ENCODE measurements at places on chromosomes 6 and 20.

DNA sequence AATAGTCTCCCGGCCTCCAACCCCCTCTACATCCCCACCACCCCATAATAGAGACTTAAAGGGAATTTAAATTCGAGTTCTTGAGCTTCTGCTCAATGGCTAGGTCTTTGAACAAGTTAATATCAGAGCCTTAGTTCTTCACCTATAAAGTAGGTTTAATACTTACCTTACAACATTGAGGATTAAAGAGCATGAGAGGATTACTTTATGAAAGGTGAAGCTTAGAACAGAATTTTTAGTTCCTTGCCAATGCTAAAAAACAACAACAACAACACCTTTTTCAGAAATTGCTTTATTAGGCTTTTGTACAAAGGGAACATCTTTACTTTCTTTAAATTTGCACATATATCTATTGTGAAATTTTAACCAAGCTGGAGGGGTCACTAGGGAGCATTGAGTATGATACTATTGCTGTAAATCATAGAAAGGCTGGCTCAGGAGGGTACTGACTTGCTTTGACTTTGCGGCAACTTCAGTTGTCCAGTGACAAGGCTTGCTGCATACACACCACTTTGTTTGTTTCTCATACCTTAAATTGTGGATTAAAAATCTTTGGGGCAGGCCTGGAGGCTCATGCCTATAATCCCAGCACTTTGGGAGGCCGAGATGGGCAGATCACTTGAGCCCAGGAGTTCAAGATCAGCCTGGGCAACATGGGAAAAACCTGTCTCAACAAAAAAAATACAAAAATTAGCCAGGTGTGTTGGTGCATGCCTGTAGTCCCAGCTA lies 9.7 kb downstream of the TOP1 start:
- no peak for DNase-seq

GRCh38 chr6:163384510-163384909 lies 30.0 kb upstream of the QKI start:
- peak; percentile 27 for DNase-seq

- DNase-seq = no peak
Measured at GRCh38 chr20:2138396-2138795, 36.8 kb downstream of the STK35 start.

DNA sequence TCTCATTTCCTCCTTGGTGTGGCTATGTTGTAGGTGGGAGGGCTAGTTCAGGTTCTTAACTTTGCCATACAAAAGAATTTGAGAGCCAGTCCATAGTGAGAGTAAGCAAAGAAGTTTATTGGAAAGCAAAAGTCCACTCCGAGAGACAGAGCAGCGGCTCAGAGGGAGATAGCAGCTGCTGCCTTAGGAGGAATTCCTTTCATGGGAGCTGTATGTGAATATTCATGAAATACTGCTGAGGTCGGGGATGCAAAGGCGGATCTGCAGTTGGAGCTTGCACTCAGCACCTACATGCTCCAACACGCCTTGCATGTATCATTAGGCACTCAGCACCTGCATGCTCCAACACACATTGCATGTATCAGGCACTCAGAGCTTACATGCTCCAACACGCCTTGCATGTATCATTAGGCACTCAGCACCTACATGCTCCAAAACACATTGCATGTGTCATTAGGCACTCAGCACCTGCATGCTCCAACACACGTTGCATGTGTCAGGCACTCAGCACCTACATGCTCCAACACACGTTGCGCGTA lies 54.9 kb downstream of the CDH4 start:
- no peak for DNase-seq

GRCh38 chr6:118101220-118101619 lies 194.2 kb downstream of the SLC35F1 start:
- no peak for DNase-seq

GRCh38 chr20:57787151-57787989 lies 77.6 kb upstream of the PMEPA1 start:
- DNase-seq = no peak

All from suppressor macrophage treated with lipopolysaccharide for 4 hours (primary cell).